ENCODE measurements at places on chromosomes 2 and 18.

DNA sequence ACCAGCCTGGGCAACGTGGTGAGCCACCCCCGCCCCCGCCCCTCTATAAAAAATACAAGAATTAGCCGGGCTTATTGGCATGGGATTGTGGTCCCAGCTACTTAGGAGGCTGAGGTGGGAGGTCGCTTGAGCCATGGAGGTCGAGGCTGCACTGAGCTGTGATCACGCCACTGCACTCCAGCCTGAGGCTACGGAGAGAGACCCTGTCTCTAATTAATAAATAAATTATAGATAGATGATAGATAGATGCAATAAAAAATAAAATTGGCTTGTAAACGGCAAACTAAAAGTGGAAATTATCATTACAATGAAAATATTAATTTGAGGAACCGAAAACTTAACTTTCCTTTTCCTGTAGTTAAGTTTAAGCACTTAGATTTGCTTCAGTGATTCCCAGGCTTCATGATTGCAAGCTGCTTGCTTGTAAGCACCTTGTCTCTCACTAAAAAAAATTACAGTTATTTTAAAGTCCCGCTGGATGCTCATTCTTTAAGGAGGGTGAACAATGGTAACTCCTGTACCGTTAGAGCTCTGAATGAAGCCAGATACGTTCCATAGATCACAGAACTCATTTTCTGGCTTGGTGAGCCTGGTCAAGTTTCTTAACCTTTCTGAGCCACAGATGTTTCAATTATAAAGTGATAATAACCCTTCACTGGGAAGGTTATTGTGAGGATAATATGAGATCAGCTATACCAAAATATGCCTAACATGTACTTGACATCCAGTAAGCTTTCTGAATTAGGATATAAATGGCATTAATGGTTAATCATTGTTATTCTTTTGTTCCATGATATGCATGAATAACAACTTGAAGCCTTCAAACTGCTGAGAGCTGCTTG is 9.3 kb upstream of the NARS1 start:
- peak overlapping the region; percentile 88 for H3K4me3 ChIP-seq
- no peaks in the 10 kb centered on the region for H3K27me3 ChIP-seq
- DNase-seq: no peak
- no peaks in the 10 kb centered on the region for H3K36me3 ChIP-seq

DNA sequence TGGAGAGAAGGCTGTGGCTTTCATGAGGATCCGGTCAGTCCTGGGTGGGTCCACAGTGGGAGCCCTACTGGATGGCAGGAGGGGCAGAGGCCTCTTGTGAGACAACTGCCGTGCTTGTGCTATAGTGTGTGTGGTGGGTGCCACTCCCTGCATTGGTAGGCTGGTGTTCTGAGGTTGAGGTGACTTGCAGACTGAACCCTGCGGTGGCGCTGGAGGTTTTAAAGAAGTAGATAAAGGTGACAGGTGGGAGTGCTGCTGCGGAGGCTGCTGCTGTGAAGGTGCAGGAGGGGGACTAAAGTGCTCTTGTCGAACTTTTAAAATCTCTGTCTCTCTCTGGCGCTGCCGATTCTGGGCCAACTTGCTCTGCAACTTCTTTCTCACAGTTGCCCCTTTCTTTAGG is 29.7 kb downstream of the INO80D start:
- DNase-seq: no peak
- H3K4me1 ChIP-seq: no peaks in the 10 kb centered on the region
- H3K4me3 ChIP-seq: no peak overlapping the region
- peaks cover 32% of the 10 kb centered on the region for H3K36me3 ChIP-seq

- no peak for DNase-seq
- no peaks in the 10 kb centered on the region for H3K36me3 ChIP-seq
- H3K4me3 ChIP-seq: no peak overlapping the region
- no peak overlapping the region for H3K27ac ChIP-seq
- no peaks in the 10 kb centered on the region for H3K27me3 ChIP-seq
- H3K4me1 ChIP-seq: no peaks in the 10 kb centered on the region
These were observed 11.8 kb downstream of the GULP1 start for GRCh38 chr2:188303363-188304031.

DNA sequence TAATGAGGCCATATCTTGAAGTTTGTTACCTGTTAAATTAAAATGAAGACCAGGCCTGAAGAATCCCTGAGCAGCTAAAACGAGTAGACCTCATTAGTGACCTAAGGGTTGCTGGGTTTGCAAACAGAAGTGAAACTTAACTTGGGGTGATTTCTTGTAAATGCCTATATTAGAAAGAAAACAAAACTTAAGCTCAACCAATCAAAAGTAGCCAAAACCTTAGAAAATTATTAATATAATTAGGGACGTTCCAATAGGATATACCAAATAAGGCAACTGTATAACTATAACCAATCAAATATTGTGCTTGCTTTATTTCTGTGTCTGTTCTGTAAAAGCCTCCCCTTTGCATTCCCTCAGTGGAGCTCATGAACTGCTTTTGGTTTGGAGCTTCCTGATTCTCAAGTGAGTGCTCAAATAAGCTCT is 137.9 kb upstream of the VRK2 start:
- no peak overlapping the region for H3K4me3 ChIP-seq
- H3K27me3 ChIP-seq: no peaks in the 10 kb centered on the region
- no peaks in the 10 kb centered on the region for H3K4me1 ChIP-seq
- no peak overlapping the region for H3K27ac ChIP-seq
- no peak for DNase-seq
- no peaks in the 10 kb centered on the region for H3K36me3 ChIP-seq

DNA sequence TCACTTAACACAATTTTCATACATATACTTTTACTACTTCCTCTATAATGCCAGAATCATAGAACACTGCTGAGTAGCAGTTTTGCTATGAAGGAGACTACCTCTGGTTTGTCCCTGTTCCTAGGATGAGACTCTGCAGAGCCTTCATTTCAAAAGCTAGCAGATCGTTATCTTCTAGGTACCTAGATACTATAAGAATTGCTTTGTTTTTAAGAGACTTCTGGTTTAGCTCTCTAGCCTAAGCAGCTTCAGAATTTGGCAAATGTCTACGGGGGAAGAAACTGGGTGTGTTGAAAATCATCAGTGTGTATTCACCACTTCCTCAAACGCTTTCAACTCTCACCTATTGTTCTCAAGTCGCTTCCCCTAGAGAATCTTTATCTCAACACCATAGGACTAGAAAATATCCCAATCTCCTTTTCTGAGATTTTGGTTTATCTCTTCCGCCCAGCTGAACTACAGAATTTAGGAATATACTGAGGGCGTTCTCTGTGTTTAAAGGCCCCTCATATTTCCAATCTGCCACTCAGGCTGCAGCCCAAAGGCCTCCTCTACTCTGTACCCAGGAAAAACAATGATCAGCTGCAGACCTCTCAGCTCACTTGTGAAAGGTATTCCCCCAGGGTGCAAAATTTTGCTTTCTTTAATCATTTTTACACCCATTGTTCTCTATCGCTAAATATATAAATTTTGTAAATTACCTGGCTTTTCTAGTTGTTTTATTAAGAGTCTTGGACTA is 28.7 kb downstream of the SMAD2 start:
- peaks cover 36% of the 10 kb centered on the region for H3K4me1 ChIP-seq
- peak overlapping the region; percentile 54 for H3K27ac ChIP-seq
- peak; percentile 71 for DNase-seq
- H3K4me3 ChIP-seq: peak overlapping the region; percentile 35
- H3K36me3 ChIP-seq: no peaks in the 10 kb centered on the region

DNA sequence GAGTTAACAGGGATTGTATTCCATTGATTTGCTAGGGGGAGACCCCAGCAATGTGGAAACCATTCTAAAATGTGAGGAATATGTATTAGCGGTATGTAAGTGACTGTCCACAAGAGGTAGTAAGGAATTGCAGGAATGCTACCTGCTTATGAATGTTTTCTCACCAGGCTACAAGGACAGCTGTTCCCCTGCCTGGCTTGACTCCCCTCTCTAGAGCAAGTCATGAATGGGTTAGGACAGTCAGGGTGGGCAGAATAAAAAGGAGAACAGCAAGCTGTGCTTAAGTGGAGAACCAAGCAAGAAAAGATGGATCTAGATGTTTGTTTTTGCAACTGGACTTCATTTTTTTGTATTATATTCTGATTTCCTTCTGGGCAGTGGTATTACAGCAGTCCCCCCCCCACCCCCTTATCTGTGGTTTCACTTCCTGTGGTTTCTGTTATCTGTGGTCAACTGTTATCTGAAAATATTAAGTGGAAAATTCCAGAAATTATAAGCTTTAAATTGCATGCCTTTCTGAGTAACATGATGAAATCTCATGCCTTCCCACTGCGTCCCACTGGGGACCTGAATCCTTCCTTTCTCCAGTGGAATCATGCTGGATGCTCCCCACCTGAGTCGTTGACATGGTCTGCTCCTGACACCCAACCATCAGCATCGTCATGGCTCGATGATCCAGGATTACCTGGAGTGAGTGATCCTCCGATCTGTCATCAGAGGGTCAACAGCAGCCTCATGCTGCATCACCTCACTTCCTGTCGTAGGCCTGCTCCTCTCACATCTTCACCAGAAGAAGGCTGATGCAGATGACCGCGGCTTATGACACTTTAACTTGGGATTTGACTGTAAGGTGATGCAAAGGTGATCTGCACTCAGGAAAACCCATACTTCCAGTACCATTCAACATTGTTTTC is 52.2 kb downstream of the VAPA start:
- no peak overlapping the region for H3K4me3 ChIP-seq
- H3K4me1 ChIP-seq: no peaks in the 10 kb centered on the region
- no peak for DNase-seq
- H3K27me3 ChIP-seq: no peaks in the 10 kb centered on the region
- H3K36me3 ChIP-seq: no peaks in the 10 kb centered on the region

- H3K27ac ChIP-seq: no peak overlapping the region
- DNase-seq: no peak
- no peaks in the 10 kb centered on the region for H3K27me3 ChIP-seq
These were observed 80.1 kb upstream of the SRD5A2 start for GRCh38 chr2:31660812-31661335.

DNA sequence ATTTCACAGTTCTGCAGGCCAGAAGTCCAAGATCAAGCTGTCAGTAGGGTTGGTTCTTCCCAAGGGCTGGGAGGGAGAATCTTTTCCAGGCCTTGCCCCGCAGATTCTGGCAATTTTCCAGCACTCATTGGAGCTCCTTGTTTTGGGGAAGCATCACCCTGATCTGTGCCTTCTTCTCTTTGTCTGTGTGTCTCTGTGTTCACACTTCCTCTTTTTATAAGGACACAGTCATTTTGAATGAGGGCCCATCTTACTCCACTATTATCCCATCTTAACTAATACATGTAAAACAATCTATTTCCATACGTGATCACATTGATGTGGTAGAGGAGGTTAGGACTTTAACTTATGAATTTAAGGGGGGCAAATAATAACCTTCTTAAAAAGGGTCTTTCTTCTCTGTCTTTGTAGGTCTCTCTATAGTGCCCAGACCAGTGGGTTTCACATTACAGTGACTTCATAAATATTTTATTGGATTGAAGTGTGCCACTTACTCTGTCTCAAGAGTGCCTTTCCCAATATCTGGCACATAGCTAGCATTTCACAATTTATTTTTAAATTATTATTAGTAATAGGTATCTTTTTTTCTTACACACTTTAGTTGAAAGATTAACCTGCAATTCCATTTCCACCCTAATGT is 68.9 kb upstream of the CBLN2 start:
- no peak overlapping the region for H3K4me3 ChIP-seq
- H3K4me1 ChIP-seq: no peaks in the 10 kb centered on the region
- H3K27ac ChIP-seq: no peak overlapping the region
- H3K27me3 ChIP-seq: no peaks in the 10 kb centered on the region
- DNase-seq: no peak

DNA sequence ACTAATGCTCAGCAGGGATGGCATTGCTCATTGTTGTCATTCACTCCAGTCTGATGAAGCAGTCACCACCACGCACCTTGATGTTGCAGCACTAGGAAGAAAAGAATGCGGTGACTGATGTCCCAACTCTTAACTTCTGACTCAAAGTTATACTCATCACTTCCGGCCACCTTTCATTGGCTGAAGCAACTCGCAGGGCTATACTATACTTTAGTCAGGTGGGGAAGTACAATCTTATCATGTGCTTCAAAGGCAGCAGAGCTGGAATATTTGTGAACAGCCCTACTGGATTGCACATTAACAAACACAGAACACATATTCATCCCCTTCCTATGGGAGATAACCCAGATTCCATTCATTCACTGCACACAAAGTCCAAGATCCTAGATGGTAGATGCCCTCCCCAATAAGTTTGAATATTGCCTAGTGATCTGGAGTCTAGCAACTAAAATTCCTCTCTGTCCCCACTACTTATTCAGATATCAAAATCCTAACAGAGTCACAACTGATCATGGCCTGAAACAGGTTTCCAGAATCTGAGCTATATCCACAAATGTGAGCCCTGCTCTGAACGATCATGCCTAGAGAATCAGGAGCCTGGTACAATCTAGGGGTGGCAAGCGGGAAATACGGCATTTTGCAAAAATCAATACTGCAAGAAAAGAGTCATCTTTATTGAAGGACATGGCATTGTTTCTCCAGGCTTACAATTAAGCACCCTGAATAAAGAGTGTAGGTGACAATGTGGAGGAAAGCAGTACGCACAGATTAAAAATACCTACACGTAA is 3.4 kb upstream of the SPATS2L start:
- H3K4me1 ChIP-seq: no peaks in the 10 kb centered on the region
- no peaks in the 10 kb centered on the region for H3K27me3 ChIP-seq
- no peak overlapping the region for H3K4me3 ChIP-seq
- no peaks in the 10 kb centered on the region for H3K36me3 ChIP-seq

- H3K4me1 ChIP-seq: no peaks in the 10 kb centered on the region
- no peak for DNase-seq
- H3K27ac ChIP-seq: no peak overlapping the region
- no peaks in the 10 kb centered on the region for H3K27me3 ChIP-seq
- H3K4me3 ChIP-seq: no peak overlapping the region
These were observed 181.6 kb downstream of the WDPCP start for GRCh38 chr2:63406641-63407040.

GRCh38 chr2:85583667-85584353 is 421 bp upstream of the VAMP5 start:
- no peak for DNase-seq
- peak overlapping the region; percentile 69 for H3K4me3 ChIP-seq
- H3K27ac ChIP-seq: peak overlapping the region; percentile 80
- H3K4me1 ChIP-seq: peaks cover 26% of the 10 kb centered on the region
- no peaks in the 10 kb centered on the region for H3K27me3 ChIP-seq
- H3K36me3 ChIP-seq: no peaks in the 10 kb centered on the region

DNA sequence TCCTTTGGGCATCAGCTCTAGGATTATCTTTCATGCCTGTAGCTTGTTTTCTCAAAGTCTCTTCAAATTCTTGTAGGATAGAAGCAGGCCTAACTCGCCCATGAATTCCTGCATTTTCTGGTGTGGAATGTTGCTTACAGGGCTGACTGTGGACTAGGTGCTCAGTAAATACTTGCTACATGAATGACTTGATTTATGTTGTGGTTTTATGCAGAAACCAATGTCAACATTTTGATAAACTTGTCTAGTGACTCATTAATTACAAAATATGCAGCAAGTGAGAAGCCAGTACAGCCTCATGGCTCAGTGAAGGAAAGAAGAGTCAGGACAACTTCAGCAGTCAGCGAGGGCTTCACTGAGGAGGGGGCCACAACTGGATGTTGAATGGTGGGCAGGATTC is 110.6 kb upstream of the SIX2 start:
- no peaks in the 10 kb centered on the region for H3K4me1 ChIP-seq
- no peaks in the 10 kb centered on the region for H3K36me3 ChIP-seq
- H3K27ac ChIP-seq: no peak overlapping the region
- no peak for DNase-seq
- no peak overlapping the region for H3K4me3 ChIP-seq

Measured in naive thymus-derived CD4-positive, alpha-beta T cell (primary cell).